ENCODE measurements at places on chromosomes 13 and 19.

GRCh38 chr19:53521373-53522202, 16.4 kb upstream of the ZNF331 start:
- no peak for DNase-seq
- no peaks in the 10 kb centered on the region for H3K36me3 ChIP-seq
- H3K4me3 ChIP-seq = peak overlapping the region; percentile 81
- H3K27ac ChIP-seq = peak overlapping the region; percentile 29

- H3K27me3 ChIP-seq = no peaks in the 10 kb centered on the region
- peaks cover 12% of the 10 kb centered on the region for H3K36me3 ChIP-seq
- H3K4me1 ChIP-seq = no peaks in the 10 kb centered on the region
- no peak overlapping the region for H3K4me3 ChIP-seq
- DNase-seq = peak; percentile 47
Measured at GRCh38 chr19:4264812-4265211, 14.3 kb upstream of the SHD start.

GRCh38 chr19:18008814-18009213, 844 bp downstream of the ARRDC2 start:
- peak; percentile 54 for DNase-seq
- no peaks in the 10 kb centered on the region for H3K27me3 ChIP-seq
- peak overlapping the region; percentile 71 for H3K4me3 ChIP-seq
- peaks cover 42% of the 10 kb centered on the region for H3K36me3 ChIP-seq

- H3K27ac ChIP-seq = no peak overlapping the region
- peak; percentile 62 for DNase-seq
- no peak overlapping the region for H3K4me3 ChIP-seq
- no peaks in the 10 kb centered on the region for H3K36me3 ChIP-seq
Measured at GRCh38 chr19:51090471-51090870, 7.8 kb upstream of the KLK14 start.

DNA sequence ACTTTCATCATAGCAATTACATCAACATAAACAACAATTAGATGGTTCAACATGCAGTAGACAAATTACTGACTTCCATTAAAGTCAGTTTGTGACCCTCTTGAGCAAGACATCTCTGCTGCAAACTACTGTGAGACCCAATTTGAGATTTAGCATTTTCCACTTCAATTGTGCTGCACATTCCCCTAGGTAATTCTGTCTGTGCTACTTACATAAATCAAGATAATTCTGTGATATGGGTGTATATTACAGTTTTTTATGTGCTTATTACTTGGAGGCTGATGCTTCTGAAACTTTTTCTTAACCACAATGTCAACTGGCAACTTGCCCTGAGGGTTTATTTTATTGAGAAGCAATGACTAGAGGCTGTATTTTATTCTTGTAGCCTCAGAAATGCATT, 1714.4 kb downstream of the OLFM4 start:
- H3K4me3 ChIP-seq = no peak overlapping the region
- no peak overlapping the region for H3K27ac ChIP-seq
- DNase-seq = no peak
- no peaks in the 10 kb centered on the region for H3K36me3 ChIP-seq
- no peaks in the 10 kb centered on the region for H3K4me1 ChIP-seq

DNA sequence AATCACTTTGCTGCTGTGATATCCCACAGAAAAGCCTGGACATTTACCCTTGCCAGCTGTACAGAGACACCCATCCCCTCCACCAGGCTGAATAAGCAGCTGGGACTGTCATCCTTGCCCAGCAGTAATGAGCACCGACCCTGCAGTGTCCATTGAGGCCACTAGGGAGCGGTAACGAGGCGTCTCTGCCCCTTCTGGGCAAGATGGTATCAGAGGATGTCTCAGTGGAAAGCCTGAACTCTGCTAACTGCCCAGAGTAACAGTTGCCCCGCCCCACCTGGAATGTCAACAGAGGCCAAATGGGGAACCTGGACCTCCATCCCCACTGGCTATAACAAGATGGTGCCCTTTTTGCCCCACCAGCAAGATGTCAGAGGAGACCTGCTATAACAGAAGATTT, 22.8 kb upstream of the CEACAM20 start:
- H3K27ac ChIP-seq = no peak overlapping the region
- H3K27me3 ChIP-seq = peaks cover 4% of the 10 kb centered on the region
- H3K4me3 ChIP-seq = no peak overlapping the region
- H3K36me3 ChIP-seq = no peaks in the 10 kb centered on the region
- peaks cover 8% of the 10 kb centered on the region for H3K4me1 ChIP-seq

GRCh38 chr13:74450525-74450845, 316.3 kb upstream of the KLF12 start:
- H3K4me1 ChIP-seq = peaks cover 43% of the 10 kb centered on the region
- H3K27ac ChIP-seq = peak overlapping the region; percentile 67
- DNase-seq = no peak
- no peaks in the 10 kb centered on the region for H3K27me3 ChIP-seq
- H3K36me3 ChIP-seq = no peaks in the 10 kb centered on the region

- DNase-seq = no peak
- H3K36me3 ChIP-seq = no peaks in the 10 kb centered on the region
- no peak overlapping the region for H3K27ac ChIP-seq
Measured at GRCh38 chr13:99013951-99014350, 36.1 kb upstream of the DOCK9 start.

- no peaks in the 10 kb centered on the region for H3K36me3 ChIP-seq
- H3K27ac ChIP-seq = no peak overlapping the region
- peaks cover 8% of the 10 kb centered on the region for H3K4me1 ChIP-seq
- H3K27me3 ChIP-seq = peaks cover 3% of the 10 kb centered on the region
Measured at GRCh38 chr19:39112338-39112890, 13.2 kb upstream of the PAK4 start.

DNA sequence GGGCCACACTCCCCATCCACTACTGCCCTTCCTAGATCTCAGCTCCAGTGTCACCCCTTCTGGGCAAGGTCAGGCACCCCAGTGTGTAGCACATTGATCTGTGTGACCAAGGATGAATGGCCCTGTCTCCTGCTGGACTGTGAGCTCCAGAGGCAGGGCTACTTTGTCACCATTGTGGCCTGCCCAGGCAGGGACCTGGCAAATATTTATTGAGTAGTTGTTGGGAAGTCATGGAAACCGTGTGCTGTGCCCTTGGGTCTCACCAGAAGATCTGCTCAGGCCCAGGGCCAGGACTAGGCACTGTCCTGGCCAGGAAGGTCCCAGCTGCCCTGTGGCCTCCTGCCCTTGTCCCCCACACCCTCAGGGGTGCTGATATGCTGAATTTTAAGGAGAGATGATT, 10.5 kb downstream of the NACC1 start:
- no peak overlapping the region for H3K4me3 ChIP-seq
- H3K27me3 ChIP-seq = no peaks in the 10 kb centered on the region
- peaks cover 17% of the 10 kb centered on the region for H3K36me3 ChIP-seq
- H3K27ac ChIP-seq = peak overlapping the region; percentile 43
- DNase-seq = peak; percentile 46

- no peak overlapping the region for H3K4me3 ChIP-seq
- DNase-seq = peak; percentile 88
- H3K27me3 ChIP-seq = no peaks in the 10 kb centered on the region
Measured at GRCh38 chr13:24254146-24254841, 55.1 kb upstream of the C1QTNF9 start.

Data from osteoblast (primary cell).